ENCODE measurements at places on chromosomes 3 and 15. TPM values are rescaled to one million over a fixed set of nuclear protein-coding genes. Genes with fewer than 3 reads are reported as not detected.
A peak's percentile ranks its signal among the peaks of the same experiment; 100 is the strongest.

- H3K36me3 ChIP-seq = no peaks in the 10 kb centered on the region
- no peak overlapping the region for H3K27ac ChIP-seq
- H3K4me1 ChIP-seq = no peaks in the 10 kb centered on the region
- H3K27me3 ChIP-seq = no peaks in the 10 kb centered on the region
Measured at GRCh38 chr3:192161661-192162060, 565.7 kb downstream of the FGF12 start.

DNA sequence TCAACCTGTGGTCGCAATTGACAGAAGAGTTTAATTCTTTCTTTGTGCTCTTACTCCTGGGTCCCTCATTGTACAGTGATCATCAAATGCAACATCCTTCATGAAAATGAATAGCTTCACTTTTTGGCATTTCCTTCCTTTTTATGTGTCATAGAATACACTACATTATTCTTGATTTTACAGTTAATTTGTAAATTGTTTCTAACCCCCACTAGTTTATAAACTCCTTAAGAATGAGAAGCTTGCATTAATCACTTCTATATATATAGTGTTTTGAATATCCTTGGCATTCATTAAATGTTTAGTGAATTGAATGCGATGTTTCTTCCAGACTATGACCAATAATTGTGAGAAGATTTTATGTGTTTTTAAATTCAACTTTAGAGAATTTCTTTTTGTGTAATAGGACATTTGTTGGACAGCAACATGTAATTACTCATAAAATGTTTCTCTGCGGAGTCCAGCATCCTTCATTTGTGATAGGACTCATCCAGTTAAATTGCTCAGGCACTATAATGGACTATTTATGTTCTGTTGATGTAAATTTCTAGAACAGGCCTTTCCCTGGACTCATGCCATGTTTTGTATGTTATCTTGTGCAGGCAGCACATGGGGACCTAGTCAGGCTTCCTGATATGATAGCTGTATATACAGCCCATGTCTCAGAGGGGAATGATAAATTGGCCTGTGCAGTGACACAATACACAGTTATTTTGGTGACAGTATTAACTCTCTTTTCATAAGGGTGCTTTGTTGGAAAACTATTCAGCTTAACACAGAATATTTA is 51.3 kb downstream of the MBNL1 start:
- H3K4me1 ChIP-seq = no peaks in the 10 kb centered on the region
- H3K36me3 ChIP-seq = no peaks in the 10 kb centered on the region
- no peaks in the 10 kb centered on the region for H3K27me3 ChIP-seq
- H3K4me3 ChIP-seq = no peak overlapping the region
- peak overlapping the region; percentile 78 for H3K27ac ChIP-seq

DNA sequence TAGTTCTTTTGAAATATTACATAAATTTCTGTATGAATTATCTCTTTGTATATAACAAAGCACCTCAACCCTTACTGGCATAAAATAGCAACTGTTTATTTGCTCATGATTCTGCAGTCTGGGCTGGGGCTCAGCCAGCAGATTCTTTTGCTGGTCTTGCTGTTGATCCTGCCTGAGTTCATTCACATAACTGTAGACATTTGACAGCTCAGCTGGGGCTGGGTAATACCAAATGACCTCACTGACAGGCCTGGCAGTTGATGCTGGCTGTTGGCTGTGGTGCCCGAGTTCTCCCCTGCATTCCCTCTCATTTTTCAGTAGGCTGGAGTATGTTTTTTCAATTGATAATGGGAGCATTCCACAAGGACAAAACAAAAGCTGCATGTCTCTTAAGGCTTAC is 449.9 kb upstream of the GOLIM4 start:
- DNase-seq = no peak
- no peaks in the 10 kb centered on the region for H3K36me3 ChIP-seq
- no peak overlapping the region for H3K4me3 ChIP-seq
- no peak overlapping the region for H3K27ac ChIP-seq

- no peak overlapping the region for H3K4me3 ChIP-seq
- H3K4me1 ChIP-seq = no peaks in the 10 kb centered on the region
- no peaks in the 10 kb centered on the region for H3K27me3 ChIP-seq
- peak; percentile 60 for DNase-seq
- peak overlapping the region; percentile 89 for H3K27ac ChIP-seq
Measured at GRCh38 chr3:66439666-66440344, 61.0 kb downstream of the LRIG1 start.

DNA sequence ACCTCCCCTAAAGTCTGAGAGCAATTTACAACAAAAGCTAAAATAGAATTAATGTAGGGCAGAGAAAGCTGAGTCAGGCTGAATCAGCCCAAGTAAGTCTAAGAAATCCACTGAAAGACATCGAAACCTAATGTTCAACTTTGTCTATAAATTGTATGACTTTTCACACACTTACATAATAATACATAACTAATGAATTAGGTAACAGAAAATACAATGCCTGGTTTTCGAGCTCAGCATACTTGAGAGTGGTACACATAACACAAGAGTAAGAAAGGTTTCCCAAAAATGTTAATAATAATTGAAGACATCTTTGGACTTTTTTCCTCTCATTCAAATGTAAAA is 55.3 kb upstream of the VGLL4 start:
- H3K27me3 ChIP-seq = no peaks in the 10 kb centered on the region
- DNase-seq = no peak

Gene NOX5
- not detected for total RNA-seq

Data from sigmoid colon (tissue), 7 donors.